Nephron progenitor cell (in vitro differentiated cells): ENCODE measurements at places on chromosomes 16 and 17.
A peak's percentile ranks its signal among the peaks of the same experiment; 100 is the strongest.

DNA sequence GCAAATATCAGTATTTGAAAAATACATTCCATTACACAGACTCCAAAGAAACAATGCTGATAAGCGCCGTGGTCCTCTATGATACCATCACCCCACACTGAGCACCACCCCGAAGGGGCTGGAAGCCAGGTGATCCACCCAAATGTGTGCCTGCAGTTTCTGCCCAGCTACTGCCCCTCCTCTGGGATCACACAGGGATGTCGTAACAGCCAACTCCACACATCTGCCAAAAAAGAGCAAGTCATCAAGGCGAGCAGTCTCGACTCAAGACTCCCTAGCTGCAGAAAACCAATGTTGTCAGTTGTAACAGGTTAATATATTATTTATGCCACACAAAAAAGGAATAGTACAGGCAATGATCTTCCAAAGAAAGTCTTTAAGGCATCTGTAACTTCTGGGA, 21.0 kb downstream of the CYB5D2 start:
- DNase-seq, result no peak

- DNase-seq, result no peak
Measured at GRCh38 chr17:36856903-36857381, 80.3 kb upstream of the LHX1 start.

GRCh38 chr17:178292-179065, 3.0 kb downstream of the DOC2B start:
- no peak for DNase-seq

DNA sequence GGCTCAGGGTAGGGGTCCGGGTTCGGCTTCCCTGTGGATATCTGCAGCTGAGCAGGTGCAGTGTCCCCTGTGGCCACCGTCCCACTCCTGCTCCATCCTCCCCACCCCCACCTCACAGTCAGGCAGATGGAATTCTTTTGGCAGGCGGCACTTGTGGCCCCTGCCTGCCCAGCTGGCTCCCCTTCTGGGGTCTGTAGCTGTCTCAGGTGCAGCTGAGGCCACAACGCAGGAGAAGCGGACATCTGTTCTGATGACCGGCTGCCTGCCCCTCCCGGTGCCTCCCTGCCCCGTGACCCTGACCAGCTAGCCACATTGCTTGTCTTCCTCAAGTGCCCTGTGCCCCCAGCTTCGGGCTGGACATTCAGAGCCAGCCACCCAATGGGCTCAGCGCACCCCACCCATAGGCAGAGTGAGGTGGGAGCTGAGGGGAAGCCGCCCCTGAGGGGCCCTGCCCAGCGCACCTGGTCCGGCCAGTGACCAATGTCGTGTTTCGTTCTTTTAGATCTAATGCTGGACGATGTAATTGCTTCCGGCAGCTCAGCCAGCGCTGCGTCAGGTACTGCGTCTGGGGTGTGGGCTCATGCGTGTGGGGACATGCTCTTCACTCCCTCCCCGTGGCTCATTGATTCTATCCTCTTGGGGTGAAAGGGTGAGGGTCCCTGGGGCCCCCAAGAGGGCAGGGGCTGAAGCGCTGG, 25.2 kb upstream of the ABCC3 start:
- DNase-seq, result no peak

DNA sequence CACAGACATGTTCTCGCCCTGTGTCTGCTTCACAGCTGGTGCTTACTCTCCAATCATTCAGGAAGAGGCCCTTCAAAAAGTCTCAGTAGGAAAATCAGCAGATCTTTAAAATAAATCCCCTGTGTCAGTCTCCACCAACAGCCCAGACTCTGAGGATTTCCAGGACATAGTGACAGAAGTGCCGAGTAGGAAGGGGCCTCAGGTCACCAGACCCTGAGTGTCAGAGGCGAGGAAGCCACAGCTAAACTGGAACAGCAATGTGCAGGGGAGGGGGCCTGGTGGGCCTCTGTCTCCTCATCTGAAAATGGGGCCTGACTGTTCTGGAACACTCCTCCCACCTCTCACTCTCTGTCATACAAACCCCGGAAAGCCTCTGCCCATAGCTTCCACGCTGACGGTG, 6.3 kb downstream of the CACNG4 start:
- no peak for DNase-seq

- DNase-seq, result peak; percentile 37
Measured at GRCh38 chr16:67649494-67649931, 4.6 kb downstream of the CARMIL2 start.

- DNase-seq, result peak; percentile 79
Measured at GRCh38 chr16:1763521-1764511, 7.5 kb downstream of the NME3 start.

DNA sequence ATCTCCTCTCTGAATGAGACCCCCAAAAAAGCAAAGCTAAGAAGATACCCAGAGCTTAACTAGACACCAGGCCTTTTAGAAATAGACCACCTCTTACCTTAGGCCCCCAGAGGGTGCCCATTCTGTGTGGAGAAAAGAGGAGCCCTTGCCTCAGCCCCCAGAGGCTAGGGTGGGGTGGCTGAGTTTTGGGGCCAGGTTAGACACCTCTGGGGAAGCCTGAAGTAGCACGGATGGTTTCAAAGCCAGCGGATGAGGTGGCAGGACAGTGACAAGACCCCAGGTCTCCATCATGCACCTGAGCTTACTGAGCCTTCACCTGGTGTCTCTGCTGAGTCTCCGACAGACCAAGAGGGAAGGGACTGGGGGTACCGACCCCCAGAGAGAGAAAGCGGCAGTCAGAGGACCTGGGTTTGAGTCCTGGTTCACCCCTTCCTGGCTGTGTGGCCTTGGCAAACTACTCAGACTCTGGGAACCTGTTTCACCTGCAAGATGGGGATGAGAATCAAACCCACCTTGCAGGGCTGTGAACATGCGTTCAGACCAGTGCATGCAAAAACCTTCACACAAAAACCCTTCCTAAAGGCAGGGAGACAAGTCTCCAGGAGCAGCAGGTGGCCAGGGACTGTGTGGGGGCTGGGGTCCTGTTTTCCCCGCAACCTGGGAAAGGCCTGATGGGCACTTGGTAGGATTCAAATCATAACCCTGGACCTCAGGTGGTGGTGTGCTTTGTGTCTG, 7.7 kb downstream of the SCGB1C2 start:
- DNase-seq, result no peak
